Suppressor macrophage treated with lipopolysaccharide for 4 hours (primary cell): ENCODE measurements at places on chromosomes 16 and 17.
A peak's percentile ranks its signal among the peaks of the same experiment; 100 is the strongest.

DNA sequence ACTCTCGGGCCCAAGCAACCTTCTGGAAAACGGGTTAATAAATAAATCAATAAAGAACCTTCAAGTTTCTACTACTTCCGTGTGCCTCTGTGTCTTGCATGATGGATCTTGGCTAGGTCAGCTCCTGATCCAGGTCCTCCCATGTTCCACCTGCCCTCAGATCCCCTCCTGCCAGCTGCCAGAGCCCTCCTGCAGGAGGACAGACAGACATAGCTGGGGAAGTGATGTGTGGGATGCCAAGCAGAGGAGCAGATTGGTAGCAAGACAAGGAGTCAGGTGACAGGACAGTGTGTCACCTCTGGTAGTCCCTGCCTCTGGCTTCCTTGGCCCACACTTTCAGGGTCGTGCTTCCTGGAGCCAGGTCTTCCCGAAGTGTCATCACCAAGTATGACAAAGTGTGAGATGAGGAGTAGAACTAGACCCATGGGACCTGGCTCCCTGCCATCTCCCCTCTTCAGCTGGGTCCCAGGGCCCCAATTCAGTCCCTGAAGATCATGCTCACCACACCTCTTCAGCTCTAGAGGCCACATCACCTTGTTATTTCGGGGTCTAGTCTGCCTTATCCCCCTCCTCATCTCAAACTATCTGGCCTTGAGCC lies 1.0 kb upstream of the EPN3 start:
- no peak for DNase-seq

GRCh38 chr17:75652934-75653549 lies 13.9 kb downstream of the RECQL5 start:
- peak; percentile 19 for DNase-seq

DNA sequence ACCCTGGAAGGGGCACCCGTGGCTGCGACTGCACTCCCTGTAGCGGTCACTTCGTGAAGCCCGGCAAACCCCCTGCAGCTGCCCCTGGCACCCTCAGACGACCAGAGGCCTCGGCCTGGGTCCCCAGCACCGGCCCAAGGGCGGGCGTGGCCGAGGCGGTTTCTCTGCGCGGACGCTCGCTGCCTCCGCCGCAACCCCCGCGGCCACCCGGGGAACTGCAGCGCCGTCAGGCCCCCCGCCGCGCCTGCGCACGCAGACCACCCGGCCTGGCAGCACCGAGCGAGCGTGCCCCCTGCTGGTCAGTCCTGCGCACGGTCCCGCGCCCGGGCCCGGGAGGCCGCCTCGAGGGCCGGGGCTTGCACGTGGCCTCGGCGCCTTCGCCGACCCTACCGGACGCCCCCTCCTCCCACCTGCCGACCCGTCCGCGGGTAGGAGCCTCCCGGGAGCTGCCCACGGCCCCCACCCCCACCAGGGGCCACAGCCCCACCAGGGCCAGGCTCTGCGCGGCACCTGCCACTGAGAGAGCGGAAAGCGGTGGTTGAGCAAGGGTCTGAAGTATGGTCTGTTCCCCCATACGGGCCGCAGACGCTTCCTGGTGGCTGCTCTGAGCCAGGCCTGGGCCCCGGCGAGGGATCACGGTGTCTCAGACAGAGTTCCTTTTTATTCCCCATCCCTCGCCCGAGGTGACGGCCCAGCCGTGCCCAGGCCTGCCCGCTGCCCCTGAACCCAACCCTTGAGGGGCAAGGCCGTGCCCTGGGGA lies 11.5 kb upstream of the HS3ST6 start:
- peak; percentile 96 for DNase-seq

- DNase-seq: peak; percentile 94
Measured at GRCh38 chr17:70288540-70289290, 119.4 kb downstream of the KCNJ2 start.

DNA sequence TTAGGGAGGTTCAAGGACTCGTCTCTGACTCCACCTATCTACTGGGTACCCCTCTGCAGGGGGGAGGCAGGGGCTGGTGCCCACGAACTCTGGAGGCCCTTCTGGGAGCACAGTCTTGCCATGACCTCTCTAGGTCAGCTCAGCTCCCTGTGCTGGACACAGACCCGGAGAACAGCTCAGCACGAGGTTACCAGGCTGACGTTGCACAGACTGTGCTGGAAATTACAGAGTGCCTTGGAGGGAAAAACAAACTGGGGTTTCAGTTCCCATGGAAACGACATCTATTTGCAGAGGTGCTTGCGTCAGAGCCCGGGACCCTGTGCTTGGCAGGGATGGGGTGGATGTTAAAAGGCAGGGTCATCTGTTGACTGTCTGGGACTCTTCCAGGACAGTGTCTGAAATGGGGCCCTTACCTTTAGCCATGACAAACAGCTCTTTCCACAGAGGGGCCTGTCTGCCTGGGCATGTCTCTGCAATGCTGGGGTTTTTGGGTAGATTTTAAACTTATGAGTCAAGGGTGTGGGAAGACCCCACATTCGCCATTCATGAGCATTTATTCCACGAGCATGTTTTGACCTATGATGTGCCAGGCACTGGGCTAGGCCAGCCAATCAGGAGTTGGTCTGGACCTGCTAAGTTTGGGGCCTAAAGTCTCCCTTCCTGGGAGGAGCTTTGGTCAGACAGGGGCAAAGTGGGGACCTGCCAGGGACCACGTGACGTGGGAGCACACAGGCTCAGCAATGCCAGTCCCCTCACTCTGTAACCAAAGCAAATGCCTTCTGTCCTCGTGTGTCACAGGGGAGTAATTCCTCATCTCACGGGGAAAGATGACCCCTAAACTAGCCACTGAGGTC lies 22.5 kb downstream of the CCR7 start:
- DNase-seq: peak; percentile 88

GRCh38 chr16:56938664-56939513 lies 6.9 kb downstream of the HERPUD1 start:
- no peak for DNase-seq

DNA sequence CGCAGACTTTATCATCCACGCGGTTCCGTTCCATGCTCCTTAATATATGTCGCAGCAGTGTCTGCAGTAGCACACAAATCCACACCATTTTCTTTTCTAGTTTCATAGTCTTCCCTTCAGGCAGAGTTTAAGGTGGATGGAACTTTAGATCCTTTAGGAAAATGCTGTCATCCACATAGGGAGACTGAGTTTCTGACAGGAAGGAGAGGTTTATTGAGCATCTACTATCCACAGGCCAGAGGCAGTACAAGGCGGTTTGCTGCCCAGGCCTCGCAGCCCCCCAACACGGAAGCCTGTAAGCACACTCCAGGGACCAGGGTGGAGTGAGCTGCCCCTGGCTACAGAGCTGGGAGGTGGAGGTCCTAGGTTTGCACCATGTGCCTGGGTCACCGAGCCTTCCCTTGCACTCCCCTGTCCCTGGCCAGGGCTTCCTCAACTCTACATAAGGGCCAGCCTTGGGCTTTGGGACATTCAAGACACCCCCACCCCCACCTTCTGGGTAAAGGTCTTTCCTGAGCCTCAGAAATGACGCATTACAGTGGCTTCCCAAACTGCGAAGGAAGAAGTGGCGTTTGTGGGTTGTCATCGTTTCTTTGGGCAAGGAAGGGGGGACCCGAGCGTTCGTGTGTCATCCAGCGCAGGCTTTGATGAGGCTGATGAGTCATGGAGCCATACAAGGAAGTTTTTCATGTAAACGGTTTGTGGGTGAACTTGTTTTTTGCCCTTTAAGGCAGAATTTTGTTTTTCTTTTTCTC lies 146.5 kb upstream of the PLCG2 start:
- DNase-seq: peak; percentile 95

DNA sequence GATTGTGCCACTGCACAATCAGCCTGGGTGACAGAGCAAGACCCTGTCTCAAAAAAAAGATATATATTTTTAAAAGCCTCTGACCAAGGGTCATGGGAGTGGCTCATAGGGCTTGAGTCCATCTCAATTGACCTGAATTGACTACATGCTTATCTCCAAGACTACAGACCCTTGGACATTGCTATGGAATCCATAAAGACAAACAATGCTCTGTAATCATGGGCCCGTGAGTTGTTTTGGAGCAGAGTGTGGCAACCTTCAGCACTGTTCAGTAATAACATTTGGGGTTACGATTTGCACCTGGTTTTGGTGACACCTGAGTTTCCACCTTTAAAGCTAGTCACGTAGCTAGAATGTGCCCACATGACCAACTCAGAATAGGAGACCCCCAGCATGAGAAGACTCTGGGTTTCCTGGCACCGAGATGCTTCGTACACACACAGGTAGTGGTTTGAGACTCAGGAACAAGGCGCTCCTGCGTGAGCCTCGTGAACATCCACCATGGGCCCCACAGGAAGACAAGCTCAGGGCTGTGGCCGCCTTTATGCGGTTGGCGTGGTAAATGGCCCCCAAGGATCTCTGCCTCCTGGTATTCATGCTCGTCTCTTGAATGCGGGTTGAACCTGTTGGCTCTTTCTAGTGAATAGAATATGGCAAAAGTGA lies 66.6 kb upstream of the RPH3AL start:
- no peak for DNase-seq

DNA sequence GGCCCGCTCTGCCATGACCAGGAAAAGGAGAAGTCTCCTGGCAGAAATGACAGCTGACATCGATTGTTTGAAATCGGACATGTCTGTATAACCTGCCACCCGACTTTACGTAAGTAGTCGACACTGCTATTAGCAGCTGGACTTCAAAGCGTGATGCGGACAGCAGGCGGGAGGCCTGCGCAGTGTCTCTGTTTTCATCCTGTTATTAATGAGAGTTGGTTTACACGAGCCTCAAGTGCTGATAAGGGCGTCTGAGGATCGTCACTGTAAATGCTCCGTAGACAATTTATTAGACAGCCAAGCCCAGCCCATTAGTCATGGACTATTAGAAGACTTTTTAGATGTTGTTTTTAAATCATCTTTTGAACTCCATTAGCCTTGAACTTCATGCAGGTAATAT lies 328.3 kb downstream of the FOXL1 start:
- DNase-seq: no peak

DNA sequence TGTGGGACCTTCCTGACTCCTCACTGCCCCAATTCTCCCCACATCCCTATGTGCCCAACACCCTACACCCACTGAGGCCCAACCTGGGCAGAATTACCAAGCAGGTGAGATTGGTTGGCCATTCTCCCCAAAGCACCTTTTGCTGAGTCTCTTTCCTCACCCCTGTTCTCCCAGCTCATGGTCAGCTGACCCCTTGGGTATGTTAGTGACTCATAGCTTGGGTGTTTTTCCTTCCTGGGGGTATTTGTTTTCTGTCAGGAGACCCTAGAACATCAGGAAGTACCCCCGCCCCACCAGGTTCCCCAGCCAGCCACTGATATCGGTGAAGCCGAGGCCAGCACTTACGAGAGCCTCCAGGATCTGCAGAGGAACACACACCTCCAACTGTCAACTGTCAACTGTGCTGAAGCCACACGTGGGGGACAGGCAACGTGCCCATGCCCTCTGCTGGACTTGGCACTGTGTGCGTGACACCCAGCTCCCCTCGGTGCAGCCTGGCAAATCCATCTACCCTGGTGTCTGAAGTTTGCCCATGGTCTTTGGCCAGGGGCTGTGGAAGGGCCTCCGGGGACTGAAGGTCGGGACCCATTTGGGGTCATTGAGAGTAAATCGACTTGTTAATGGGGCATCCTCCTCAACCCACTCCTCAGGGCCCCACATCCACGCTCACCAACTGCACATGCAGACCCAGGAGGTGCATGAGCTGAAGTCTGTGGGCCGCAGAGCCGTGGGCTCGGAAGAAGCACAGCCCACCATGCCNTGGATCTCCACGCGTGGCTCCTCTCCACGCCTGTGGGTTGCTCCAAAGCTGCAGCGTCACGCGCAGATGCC lies 53.1 kb downstream of the METRNL start:
- no peak for DNase-seq

DNA sequence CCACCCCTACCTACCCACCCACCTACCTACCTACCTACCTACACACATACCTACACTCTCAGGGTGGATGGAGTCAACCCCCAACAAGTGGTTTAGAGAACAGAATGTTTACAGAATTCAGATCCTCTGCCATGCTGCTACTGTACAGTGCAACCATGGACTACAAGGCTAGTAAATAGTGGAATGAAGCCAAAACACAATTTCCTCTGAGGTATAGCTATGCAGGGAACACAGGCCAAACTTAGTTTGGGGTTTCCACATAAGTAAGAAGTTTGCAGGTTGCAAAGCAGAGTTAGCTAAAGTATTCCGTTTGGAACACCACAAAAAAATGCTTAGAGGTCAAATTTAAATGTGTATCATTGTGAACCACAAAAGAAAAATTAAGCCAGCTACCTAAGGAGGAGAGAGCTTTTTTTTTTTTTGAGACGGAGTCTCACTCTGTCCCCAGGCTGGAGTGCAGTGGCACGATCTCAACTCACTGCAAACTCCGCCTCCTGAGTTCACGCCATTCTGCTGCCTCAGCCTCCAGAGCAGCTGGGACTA lies 2.7 kb upstream of the AP1G1 start:
- no peak for DNase-seq

GRCh38 chr17:28008513-28008912 lies 34.0 kb upstream of the NLK start:
- peak; percentile 19 for DNase-seq

- DNase-seq: no peak
Measured at GRCh38 chr17:77036136-77036840, 104.5 kb upstream of the SEC14L1 start.

DNA sequence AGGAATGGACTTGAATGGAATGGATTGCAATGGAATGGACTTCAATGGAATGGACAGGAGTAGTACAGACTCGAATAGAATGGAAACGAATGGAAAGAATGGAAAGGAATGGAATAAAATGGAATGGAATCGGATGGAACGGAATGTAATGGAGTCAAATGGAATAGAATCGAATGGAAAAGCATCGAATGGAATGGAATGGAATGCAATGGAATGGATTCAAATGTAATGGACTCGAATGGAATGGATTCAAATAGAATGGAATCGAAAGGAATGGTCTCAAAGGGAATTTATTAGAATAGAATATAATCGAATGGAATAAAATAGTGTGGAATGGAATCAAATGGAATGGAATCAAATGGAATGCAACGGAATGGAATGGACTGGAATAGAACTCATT lies 484.9 kb upstream of the WSB1 start:
- DNase-seq: no peak

DNA sequence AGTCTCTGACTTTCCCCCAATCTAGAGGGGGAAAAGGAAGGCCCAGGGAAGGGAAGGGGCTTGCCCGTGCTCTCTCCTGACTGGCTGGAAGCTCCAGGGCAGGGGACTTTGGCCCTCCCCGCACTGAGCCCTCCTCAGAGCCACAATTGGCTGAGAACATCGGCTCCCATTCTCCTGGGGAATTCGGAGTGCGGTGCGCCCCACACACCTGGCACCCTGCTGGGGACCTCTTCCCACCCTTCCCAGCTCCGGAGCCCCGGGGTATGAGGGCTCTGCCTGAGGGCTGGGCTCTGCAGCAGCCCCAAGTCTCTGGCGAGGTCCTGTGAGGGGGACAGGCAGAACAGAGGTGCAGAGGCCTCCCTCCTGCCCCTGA lies 36.0 kb downstream of the PIMREG start:
- DNase-seq: no peak

GRCh38 chr17:58121925-58122324 lies 26.3 kb upstream of the OR4D1 start:
- no peak for DNase-seq

GRCh38 chr17:31588034-31588433 lies 196.6 kb downstream of the RAB11FIP4 start:
- no peak for DNase-seq

GRCh38 chr17:18208092-18208491 lies 17.3 kb upstream of the LLGL1 start:
- DNase-seq: no peak
